ENCODE measurements at places on chromosomes 4 and X.

DNA sequence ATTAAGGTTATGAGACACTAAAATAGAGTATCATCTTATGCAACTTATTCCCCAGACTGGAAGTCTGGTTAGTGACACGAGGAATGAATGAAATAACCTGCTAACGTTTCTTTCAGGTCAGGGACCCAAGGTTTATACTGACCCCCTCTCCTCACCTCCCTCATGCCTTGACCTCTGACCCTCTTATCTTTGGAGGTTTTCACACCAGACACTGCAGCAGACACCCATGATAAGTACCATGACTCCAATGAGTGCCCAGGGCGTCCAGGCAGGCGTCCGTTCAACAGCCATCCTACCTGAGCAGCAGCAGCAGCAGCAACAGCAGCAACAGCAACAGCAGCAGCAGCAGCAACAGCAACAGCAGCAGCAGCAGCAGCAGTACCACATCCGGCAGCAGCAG is 4.2 kb upstream of the NLGN3 start:
- DNase-seq, result no peak

GRCh38 chrX:35726176-35726575 is 72.0 kb upstream of the MAGEB16 start:
- no peak for DNase-seq

DNA sequence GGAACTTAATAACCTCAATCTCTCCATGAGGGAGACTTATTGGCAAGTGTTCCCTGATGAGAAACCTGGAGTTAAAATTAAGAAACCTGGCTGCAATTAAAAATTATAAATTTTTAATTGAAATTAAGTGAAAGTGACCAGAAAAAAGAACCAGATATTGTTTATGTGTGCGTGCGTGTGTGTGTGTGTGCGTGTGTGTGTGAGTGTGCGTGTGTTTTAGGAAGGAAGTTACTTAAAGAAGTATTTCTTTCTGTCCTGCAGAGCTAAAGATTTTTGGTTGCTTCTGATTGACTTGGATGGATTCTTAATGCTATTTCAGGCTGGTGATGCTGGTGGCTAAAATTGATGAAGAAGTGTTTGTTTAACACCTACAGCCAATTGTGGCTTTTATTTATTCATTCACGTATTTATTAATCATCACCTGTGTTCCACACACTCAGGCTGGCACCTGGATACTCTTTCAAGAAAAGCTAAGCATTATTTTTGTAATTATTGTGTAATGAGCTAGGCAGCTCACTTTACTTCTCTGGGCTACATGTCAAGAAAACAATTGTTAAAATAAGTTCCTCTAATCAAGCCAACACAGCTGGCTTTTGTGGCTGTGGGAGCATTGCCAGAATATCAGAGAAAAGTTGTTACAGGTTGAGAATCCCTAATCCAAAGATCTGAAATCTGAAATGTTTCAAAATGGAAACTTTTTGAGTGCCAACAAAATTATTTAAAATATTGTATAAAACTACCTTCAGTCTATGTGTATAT is 68.5 kb downstream of the CEP44 start:
- DNase-seq, result no peak

- DNase-seq, result no peak
Measured at GRCh38 chrX:65688403-65688871, 21.0 kb downstream of the MSN start.

DNA sequence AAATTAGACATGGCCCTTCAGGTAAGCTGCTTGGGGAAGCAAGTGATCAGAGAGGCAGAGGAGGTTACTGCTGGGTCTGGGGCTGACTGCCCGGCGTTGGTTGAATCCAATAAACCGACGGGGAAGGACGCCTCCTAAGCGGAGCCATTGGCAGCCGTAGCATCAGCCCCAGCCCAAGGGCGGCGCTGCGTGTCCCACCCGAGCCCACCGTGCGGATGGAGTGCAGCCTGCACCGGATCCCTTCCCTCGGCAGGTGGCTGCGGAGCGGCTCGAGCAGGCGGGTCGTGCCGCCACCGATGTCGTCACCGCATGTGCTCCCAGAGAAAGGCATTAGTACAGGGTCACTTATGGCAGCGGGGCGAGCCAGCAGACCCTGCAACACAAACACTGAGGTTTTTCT is 82.1 kb downstream of the ALPK1 start:
- DNase-seq, result no peak

- no peak for DNase-seq
Measured at GRCh38 chr4:141027421-141027820, 105.8 kb downstream of the RNF150 start.

DNA sequence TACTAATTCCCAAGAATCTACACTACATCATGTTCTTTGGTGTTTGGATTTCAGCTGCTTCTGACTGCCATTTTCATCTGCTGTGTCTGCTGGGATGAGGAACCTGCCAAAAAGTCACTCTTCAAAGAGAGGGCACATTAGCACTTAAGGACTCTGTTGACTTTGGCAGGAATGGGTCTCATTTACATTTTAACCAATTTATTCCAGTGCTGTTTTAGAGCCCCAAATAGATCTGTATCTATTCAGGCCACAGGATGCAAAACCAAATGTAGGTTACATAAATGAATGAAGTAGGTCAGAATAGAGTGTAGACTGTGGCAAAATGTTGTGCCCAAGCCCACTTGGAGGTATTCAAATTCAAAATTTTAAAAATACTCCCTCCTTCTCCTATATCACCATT is 14.4 kb downstream of the TXK start:
- no peak for DNase-seq

- no peak for DNase-seq
Measured at GRCh38 chr4:20487852-20488251, 212.4 kb upstream of the PACRGL start.

DNA sequence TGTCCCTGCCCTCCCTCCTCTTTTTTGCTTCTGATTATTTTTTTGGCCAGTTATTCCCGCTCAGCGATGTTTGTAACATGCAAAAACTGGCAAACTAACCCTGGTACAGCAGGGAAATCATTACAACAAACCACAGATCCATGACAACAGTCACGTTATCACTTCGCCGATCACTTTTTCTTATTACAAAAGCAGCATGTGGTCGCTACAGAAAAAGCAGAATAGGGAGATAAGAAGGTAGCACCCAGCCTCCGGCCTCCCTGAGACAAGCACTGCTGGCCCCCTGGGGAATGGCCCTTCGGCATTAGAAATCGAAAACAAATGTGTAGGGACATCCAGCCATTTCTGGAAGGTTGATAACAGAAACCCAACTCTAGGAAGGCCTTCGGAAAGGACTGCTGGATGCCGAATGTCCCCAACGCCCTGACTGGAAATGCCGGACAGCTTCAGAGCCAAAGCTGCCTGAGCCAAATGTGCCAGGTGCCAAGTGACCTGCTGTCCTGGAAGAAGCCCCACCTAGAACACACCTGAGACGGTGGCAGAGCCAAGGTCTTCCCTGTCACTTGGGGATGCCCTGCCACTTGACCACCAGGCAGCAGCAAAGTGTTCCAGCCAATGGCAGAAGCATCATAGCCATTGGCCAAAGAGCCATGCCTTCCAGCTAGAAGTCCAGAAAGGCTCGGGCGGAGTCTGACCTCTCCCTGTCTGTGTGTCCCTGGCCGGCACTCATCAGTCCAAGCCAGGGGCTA is 2.9 kb downstream of the IDH3G start:
- no peak for DNase-seq

DNA sequence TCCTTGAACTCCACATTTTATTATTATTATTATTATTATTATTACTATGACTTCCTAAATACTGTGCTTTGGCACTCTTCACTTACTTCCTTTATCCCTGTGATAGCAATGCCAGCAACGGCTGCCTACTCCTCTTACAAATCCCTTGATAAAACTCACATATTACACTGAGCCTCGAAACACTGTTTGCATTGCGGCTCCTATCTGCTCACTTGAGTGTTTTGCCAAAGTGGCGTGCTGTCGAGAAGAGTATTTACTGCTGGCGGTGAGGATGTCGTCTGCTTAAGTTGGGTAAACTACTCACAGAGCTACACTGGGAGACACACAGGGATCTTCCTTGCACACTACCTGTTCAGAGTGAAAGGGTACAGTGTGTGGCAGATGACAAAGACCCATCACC is 143.4 kb upstream of the VCX3A start:
- no peak for DNase-seq

Data from left hindlimb (tissue), 1 donor.